Lung (tissue), 17 donors: ENCODE measurements at places on chromosomes 6 and 20.

GRCh38 chr6:113873043-113873667, 16.0 kb downstream of the MARCKS start:
- DNase-seq, result no peak

- DNase-seq, result no peak
Observed at GRCh38 chr6:155444120-155444917, 11.3 kb downstream of the NOX3 start.

- DNase-seq, result no peak
Observed at GRCh38 chr6:132388291-132388690, 13.0 kb downstream of the MOXD1 start.

- no peak for DNase-seq
Observed at GRCh38 chr6:149441740-149442139, 41.7 kb downstream of the SUMO4 start.

DNA sequence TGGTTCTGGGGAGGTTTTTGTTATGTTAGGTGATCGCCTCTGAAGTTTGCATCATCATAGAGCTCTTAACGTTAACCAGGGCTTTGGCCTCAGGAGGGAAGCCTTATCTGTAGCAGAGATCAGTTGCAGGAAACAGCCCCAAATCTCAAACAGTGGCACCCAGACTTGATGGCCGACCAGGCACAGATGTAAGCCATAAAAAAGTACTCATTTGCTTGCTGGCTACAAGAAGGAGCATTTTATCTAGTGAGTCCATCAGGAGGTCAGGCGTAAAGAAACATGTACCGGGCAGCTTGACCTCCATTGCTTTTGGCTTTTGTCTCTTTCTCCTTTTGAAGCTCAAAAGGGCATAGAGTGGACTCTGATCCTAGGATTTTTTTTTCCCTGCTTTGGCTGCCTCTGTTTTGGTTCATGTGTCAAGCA, 122.3 kb downstream of the CCDC170 start:
- no peak for DNase-seq

DNA sequence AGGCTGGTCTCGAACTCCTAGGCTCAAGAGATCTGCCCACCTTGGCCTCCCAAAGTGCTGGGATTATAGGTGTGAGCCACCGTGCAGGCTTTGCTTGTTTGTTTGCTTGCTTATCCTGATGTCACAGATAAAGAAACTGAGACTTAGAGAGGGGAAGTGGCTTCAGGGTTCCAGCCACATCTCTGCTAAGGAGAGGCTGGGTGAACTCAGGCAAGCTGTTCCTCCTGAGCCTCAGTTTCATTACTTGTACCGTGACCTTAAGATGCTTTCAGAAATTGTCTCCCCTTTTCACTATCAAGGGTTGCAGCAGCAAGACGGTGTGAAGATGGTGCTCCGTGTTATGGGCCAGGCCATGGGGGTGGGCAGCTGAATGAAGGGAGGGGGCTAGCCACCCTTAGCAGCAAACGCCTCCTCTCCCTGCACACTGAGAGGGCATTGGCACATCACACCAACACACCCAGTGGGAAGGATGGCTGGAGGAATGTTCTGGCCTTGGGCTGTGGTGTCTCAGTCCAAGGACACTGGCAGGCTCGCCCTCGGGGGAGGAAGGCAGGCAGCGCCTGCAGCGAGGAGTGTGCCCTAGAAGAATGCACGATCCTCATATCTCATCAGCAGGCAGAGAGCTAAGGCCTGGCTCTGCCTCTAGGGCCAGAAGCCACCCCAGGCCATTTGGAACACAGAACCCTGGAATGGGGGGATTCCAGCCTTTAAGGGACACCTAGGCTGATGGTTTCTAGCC, 48.2 kb upstream of the TLDC2 start:
- no peak for DNase-seq
